ENCODE measurements at places on chromosomes 3 and 15.

GRCh38 chr3:42061025-42061712 lies 30.0 kb upstream of the TRAK1 start:
- no peak for DNase-seq

DNA sequence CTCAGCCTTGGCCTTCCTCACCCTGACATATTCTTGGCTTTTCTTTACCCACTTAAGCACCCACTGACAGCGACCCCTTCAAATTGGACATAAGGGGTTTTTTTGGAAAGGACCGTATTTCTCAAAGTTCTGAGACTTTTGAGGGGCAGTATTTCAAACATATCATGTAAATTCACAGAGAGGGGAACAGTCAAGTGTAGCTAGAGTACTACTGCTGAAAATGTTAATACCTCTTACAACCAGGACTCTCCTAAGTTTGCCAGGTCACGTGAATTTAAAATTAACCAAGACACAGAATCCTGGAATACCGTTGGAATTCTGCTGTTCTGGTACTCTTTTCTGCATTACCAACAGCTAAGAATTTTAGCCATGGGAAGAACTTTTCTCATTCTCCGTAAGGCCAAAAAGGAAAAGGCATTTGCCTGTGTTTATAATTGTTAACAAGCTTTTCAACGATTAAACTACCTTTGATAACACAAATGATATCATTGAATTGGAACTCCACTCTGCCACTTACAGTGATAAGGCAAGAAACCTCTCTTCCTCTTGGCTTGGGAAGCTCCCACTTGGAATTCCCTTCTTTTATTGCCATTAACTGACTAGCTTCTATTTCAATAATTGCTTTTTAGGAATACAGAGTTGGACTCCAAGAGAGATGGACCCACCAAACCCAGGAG lies 597 bp upstream of the GBE1 start:
- DNase-seq: no peak

DNA sequence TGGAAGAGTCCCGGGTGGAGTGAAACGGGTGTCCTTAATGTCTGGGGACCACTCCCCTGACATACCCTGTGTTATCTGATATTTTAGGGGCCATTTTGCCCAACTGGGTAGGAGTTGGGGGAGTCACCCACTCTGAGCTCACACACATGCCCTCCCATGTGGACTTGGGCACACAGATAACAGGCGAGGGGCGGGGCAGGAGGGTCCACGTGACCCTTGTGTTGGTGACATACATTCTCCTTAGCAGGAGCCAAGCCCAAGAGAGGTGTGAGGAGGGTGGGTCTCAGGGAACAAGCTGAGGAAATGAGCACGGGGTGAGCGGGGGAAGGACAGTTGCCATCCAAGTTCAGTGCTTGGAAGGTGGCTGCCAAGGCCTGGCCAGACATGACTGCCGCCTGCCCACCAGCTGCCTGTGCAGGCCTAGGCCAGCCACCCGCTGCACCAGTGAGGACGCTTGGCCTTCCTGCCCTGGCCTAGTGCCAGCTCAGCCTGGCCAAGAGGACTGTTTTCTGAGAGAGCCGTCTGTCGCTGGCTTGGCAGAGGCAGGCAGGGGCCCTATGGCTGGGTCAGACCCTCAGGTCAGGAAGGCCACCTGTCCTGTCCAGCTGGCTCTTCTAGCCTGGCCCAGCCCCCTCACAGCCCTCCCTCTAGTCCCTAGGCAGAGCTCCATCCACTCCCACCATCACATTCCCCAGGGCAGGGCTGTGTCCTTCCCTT lies 31.3 kb upstream of the TMEM115 start:
- no peak for DNase-seq

GRCh38 chr3:118960876-118961450 lies 73.7 kb downstream of the IGSF11 start:
- DNase-seq: no peak

DNA sequence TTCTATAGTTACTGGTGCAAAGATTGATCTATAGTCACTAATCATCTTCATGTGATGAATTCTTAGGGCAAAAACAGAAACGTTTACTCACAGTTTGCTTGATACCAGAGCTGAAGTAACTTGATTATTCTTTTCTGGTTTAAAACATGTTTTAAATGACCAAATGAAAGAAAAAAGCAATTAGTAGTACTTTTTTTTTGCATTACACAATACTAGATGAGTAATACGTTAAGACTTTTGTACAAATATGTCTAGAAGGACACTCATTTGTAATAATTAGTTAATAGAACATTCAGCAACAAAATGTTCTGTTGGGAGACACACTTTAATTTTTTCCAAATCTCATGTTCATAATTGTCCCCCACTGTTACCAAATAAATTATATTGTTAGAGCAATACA lies 523.2 kb downstream of the SOX2 start:
- DNase-seq: no peak

DNA sequence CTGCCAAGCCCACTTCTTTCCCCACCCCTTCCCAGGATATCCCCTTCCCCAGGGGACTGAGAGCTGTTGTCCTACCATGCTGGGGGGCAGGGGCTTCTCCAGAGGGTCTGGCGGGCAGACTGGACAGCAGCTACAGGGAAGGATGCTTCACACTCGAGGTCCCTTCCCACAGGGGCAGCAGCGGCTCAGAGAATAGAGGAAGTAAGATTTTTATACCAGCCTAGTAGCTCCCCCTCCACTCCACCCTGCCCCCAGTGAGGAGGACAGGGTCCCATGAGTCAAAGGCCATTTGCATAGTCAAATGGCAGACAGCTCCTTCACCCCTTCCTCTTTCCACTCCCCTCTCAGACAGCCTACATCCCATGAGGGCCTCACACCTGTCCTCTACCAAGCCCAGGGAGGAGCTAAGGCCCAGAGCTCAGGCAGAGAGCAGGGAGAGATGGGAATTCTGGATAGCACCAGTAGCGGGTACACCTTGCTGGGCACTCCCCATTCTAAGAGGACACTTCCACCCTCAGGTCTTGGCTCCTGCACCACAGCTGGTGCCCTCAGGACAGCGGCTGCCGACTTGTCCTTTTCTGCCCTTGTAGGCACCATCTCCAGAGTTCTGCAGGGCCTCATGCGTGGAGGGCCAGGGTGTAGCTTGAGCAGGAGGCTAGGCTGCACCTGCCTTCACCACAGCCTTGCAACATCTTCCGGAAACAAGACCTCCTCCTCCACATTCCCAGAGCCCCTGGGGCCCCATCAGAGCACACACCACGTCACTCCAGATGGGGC lies at the start of gene TLR9:
Gene TLR9 (minus strand): TSS at position 194 of the 777 bp plus-strand sequence. CDS start 116 bp downstream, at position 78.
- DNase-seq: no peak

DNA sequence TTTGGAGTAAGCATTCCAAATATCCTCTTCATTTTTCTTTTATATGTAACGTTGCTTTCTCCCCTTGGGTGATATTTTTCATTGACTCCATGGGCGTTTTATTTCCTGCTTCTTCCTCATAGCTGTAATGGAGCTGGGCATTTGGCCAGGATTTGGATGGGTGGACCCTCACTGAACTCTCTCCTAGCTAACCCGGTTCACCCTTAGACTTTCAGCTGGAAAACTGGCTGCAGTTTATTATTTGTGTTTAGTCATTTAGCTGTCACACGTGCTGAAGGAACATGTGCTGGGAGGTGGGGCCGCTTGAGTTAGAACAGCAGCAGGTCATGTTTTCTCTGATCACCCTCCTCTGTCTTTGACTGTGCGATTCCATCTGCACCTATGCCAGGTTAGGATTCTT lies 407.6 kb downstream of the ZIC1 start:
- no peak for DNase-seq

GRCh38 chr3:141462176-141462859 lies 24.5 kb upstream of the RASA2 start:
- no peak for DNase-seq

DNA sequence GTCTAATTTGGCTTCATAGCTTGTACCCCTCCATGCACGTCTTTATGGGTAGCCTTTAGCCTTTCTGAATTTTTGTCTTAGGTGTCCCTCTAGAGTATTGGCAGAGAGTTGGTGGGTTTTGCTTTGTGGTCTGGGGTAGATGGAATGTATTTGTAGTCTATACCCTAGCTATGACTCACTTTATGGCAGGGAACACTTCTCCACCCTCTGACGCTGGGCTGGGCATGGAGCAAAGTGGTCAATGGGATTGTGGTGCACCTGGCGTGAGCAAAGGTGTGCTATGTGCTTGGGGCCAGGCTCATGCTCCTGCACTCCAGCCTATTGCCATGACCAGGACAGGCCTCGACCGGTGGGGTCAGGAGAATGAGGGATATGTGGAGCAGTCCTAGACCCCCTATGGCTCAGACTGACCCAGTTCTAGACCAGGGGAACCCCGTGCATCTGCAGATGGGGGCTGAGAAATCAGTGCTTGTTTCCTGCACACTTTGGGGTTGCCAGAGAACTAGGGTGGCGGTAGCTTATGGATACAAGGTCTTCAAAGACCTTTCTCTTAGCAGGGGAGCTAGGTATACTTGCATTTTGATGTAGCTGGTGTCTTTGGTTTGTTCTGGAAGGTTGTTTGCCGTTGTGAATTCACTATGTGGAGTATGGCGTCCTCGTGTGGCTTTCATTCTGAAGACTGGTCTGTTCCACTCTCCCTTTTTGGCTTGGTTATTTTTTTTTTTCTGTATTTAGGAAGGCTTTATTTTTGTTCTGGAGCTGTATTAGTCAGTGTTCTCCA lies 49.4 kb upstream of the RPL32 start:
- DNase-seq: no peak
